ENCODE measurements at places on chromosomes 4 and X. TPM values are rescaled to one million over a fixed set of nuclear protein-coding genes. Genes with fewer than 3 reads are reported as not detected.

Gene AMER1
- total RNA-seq = 5.4 TPM

Gene CFAP299
- total RNA-seq = not detected

- no peaks in the 10 kb centered on the region for H3K27me3 ChIP-seq
- peak overlapping the region; percentile 3 for H3K27ac ChIP-seq
- peaks cover 15% of the 10 kb centered on the region for H3K4me1 ChIP-seq
- no peak overlapping the region for H3K4me3 ChIP-seq
- H3K36me3 ChIP-seq = peaks cover 2% of the 10 kb centered on the region
These were observed 84.3 kb downstream of the NBDY start for GRCh38 chrX:56813318-56813837.

GRCh38 chr4:1815997-1816860 lies 23.1 kb downstream of the FGFR3 start:
- no peaks in the 10 kb centered on the region for H3K27me3 ChIP-seq
- H3K4me1 ChIP-seq = no peaks in the 10 kb centered on the region
- no peak overlapping the region for H3K27ac ChIP-seq
- no peak overlapping the region for H3K4me3 ChIP-seq

DNA sequence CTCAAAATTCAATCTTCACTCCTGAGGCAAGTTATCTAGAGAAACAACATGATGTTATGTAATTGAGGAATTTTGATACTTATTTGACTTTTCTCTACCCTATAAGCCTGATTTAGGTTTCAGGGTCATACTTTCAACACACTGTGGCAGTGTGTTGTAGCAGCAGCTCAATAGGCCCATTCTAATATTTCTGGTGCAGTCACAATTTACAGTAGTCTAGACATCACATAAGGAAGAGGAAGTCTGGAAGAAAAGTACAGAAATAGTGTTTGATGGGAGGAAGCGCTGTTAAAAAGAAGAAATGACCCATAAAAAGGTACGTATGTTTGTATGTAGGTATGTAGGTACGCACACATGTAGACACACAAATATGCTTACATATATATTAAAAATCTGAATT lies 194.3 kb downstream of the ARHGAP24 start:
- no peak overlapping the region for H3K27ac ChIP-seq
- H3K36me3 ChIP-seq = peaks cover 9% of the 10 kb centered on the region

- H3K4me3 ChIP-seq = no peak overlapping the region
- no peak overlapping the region for H3K27ac ChIP-seq
- H3K4me1 ChIP-seq = no peaks in the 10 kb centered on the region
- H3K36me3 ChIP-seq = no peaks in the 10 kb centered on the region
These were observed 190.7 kb downstream of the OR13H1 start for GRCh38 chrX:131734621-131735020.
